ENCODE measurements at places on chromosomes 16 and 17. TPM values are rescaled to one million over a fixed set of nuclear protein-coding genes. Genes with fewer than 3 reads are reported as not detected.
A peak's percentile ranks its signal among the peaks of the same experiment; 100 is the strongest.

- DNase-seq, result no peak
These were observed 24.0 kb upstream of the GRIN2A start for GRCh38 chr16:10206215-10206614.

GRCh38 chr17:65898651-65899050, 293.3 kb downstream of the CEP112 start:
- no peak for DNase-seq

DNA sequence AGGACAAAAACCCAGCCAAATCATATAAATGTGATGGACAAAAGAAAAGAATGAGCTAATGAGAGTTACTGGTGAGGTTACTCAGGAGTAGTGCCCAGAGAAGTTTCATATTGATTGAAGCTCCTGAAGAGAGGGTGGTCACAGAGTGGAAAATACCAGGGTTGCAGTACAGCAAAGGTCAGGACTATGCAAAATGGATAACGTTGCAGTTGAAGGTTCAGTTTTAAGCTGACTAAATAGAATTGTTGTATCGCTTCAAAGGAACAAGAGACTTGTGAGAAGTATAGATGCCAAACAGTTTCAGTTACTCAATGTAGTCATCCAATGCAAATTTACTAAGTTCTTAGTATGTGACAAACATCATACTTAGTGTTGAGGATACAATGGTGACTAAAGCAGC, 47.1 kb downstream of the ABCA8 start:
- no peak for DNase-seq

GRCh38 chr16:88005968-88006367, 54.7 kb downstream of the BANP start:
- no peak for DNase-seq

GRCh38 chr16:55081622-55082590, 151.2 kb downstream of the IRX5 start:
- DNase-seq, result no peak

DNA sequence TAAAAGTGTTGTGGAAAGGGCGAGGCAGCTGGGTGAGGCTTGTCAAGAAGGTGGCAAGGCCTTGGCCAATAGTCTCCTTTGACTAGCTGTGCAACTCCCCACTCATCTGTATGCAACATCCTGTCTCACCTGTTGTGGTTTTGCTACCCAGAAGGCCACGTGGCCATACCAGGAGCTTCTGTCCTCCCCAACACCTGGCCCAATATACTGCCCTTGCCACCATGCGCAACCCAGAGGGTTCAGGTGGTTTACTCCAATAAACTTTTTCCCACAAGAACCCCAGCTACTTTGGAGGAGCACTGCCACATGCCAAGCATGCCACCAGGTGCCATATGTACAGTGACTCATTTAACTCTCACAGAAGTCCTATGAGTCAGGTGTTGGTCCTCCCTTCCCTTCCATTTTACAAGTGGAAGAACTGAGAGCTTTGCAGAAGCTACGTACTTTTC, 10.2 kb downstream of the MYO19 start:
- DNase-seq, result no peak

- DNase-seq, result peak; percentile 25
These were observed 256.6 kb downstream of the CPPED1 start for GRCh38 chr16:12546918-12547607.

GRCh38 chr16:48459167-48459566, 74.0 kb upstream of the SIAH1 start:
- DNase-seq, result no peak

DNA sequence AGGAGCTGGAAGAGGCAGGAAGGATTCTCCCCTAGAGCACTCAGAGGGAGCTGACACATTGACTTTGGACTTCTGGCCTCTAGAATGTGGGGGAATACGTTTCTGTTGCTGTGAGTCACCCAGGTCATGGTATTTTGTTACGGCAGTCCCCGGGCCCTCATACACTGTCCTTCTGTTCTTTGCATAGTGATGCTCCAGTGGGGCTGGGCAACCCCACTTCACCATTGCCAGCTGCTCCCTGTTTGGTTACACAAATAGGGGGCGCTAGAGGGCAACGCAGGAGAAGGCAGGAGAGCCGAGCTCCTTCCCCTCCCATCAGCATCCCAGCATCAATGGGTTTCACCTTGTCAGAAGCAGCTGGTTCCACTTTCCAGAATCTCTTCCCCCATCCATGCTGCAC, 257.7 kb upstream of the FOXF1 start:
- DNase-seq, result peak; percentile 32

DNA sequence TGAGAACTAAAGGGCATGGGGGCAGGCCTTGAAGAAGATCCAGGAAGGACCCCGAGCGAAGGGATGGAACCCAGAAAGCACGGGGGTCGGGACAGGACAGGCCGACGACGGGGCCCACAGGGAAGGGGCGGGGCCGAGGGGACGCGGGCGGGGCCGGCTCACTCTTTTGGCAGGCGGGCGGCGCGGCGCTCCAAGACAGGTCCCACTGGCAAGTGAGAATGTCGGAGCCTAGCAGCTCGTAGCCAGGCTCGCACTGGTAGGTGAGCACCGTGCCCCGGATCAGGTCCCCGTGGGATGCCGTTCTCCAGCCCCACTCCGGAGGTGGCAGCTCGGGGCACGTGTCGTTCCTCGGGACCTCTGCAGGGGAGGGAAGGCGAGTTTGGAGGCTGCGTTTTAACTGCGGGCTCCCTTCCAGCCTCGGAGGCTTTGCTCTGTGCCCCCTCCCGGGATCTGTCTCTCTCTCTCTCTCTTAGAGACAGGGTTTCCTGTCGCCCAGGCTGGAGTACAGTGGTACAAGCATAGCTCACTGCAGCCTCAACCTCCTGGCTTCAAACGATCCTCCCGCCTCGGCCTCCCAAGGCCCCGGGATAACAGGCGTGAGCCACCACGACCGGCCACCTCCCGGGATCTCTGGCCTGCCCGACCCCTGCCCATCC, 13.7 kb upstream of the CDIPT start:
- DNase-seq, result no peak

- no peak for DNase-seq
These were observed 16.6 kb downstream of the COL1A1 start for GRCh38 chr17:50184611-50185398.

- DNase-seq, result no peak
These were observed 78.2 kb downstream of the NXN start for GRCh38 chr17:901191-901950.

DNA sequence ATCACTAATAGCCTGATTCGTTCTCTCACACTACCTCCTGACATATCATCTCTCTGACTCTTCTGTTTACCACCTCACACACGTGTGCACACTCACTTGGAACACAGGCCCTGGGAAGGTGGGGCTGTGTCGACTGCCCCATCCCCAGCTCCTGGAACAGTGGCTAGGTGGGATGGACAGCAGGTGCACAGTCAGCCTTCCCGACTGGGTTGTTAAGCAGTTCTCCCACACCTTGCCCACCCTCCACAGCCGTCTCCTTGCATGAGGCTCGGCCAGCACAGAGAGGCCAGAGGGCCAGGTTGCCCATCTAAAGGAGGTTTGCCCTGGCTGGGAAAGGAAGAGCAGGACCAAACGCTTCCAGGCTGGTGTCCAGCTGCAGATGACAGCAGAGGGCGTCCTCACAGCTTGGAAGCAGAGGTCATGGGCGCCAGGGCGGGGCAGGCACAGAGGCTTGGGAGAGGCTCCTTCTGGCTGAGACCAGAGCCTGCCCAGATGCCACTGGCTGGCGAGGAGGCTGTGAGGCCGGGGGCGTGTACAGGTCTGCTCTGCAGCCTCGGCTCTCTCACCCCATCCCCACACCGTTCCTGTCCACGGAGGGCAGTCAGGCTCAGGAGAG, 92.8 kb downstream of the AMFR start:
- DNase-seq, result no peak

- DNase-seq, result peak; percentile 61
These were observed 17.4 kb downstream of the ZNF423 start for GRCh38 chr16:49838441-49839016.

DNA sequence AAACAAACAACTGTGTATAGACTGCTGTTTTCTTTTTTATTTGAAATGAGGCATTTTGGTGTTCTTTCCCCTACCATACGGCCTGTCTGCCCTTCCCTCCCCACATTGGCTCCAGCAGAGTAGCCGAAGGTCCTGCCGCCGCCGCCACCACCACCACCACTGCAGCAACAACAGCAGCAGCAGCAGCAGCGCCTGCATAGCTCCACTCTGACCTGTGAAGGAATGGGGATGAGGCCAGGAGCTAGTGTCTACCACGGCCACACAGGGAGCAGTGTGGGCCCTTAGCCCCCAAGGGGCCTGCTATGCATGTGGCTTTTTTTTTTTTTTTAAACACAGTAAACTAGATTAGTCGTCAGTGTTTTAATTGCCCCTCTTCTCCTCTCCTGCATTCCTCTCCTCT, 5.6 kb upstream of the CDK5R1 start:
- no peak for DNase-seq

GRCh38 chr17:75809631-75810111, 25.1 kb downstream of the UNK start:
- DNase-seq, result no peak

GRCh38 chr17:40720899-40721298, 17.3 kb upstream of the KRT24 start:
- no peak for DNase-seq

DNA sequence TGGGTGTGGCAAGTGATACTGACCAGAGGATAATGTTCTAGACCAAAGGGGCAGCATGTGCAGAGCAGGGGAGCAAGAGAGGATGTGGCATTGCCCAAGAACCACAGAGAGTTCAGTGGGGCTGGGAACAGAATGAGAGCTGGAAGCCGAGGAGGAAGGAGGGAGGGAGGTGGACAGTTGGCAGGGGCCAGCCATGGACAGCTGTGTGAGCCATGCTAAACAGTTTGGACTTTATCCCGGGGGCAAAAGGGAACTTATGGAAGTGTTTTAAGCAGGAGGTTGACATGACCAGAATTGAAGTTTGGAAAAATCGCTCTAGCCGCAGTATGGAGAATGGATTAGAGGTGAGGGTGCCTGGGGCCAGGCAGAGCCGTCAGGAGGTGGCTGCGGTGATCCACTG, 29.4 kb upstream of the TMEM132E start:
- DNase-seq, result no peak

DNA sequence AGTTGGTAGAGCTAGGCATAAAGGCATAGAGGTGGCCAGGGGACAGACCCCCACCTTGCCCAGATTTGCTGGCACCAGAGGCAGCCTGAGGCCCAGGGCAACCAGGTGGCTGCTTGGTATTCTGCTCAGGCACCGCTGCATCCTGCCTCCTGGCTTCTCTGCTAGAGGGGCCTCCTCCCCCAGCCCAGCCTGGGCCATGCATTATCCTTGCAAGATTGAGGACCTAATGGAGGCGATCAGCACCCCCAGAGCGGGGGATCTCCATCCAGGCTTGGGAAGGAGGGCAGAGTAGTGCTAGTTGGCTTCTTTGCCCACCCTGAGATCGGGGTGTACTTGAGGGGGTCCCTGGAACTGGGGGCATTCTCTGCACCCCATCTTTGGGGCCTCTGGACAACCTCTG, 23.8 kb downstream of the CDK5RAP3 start:
- no peak for DNase-seq

GRCh38 chr16:83040174-83040573, 413.4 kb downstream of the CDH13 start:
- no peak for DNase-seq

DNA sequence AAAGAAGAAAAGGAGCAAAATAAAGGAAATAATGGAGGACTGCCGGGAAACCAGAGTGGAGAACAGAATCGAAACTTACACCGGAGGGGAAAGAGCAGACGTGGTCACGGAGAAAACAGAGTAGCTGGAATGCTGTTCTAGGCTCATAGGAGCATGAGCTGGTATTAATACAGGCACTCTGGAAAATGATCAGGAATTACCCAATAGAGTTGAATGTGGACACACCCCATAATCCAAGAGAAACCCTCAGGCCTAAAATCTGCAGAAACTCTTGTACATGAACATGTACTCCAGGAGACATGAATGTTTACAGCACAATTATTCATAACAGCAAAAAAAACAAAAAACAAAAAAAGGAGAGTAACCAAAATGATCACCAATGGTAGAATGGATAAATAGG, 77.7 kb downstream of the RPH3AL start:
- DNase-seq, result no peak

GRCh38 chr17:40194821-40195220, 17.6 kb downstream of the RAPGEFL1 start:
- no peak for DNase-seq

DNA sequence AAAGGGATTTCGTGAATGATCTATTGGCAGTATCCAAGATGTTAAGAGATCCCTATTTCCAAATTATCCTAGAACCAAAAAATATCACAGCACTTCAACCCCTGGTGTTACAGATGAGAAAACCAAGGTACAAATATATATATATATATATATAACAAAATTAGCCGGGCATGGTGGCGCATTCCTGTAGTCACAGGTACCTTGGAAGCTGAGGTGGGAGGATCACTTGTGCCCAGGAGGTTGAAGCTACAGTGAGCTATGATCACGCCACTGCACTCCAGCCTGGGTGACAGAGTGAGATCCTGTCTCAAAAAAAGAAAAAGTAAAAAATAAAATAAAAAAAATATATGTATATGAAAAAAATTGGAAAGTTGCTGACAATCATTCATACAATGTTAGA, 637 bp upstream of the CLN3 start:
- no peak for DNase-seq

DNA sequence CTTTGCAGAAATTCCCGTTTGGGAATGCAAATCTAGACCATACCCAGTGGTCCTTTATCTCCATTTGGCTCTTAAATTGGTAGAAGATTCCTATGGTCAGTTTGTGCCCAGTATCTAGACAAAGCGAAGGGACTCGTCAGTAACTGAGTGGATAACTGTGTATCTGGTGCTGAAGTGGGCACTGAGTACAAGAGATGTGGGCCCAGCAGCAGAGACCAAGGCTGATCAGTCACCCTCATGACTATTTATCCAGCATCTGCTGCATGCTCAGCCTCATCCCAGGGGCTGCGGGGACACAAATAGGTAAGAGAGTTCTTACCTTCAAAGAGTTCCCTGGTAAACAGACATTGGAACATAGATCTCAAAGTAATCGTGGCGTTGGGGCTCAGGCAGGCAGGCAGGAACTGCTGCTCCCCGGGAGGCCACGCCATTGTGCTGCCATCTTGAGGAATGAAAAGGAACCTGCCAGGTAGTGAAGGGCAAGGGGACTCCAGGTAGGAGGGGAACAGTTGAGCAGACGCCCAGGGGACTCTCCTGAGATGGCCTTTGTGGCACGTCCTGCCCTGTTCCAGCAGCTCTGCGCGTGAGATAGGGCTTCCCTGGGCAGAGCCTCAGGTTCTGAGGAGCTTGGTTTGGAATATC, 10.3 kb downstream of the NT5M start:
- DNase-seq, result peak; percentile 40

The RNF43 gene
- total RNA-seq, result 0.04 TPM

The TEKT5 gene
- total RNA-seq, result not detected

The EFCAB5 gene
- total RNA-seq, result 2.6 TPM

The TEX19 gene
- 0.39 TPM for total RNA-seq

The TNFSF12 gene
- total RNA-seq, result 0.55 TPM

The SHISA9 gene
- not detected for total RNA-seq

The ZNF768 gene
- 39.5 TPM for total RNA-seq

The SLC25A39 gene
- total RNA-seq, result 75.5 TPM

The GNGT2 gene
- 9.6 TPM for total RNA-seq
